Cortex of kidney (tissue), 1 donor: ENCODE measurements at places on chromosomes 11 and 22.

DNA sequence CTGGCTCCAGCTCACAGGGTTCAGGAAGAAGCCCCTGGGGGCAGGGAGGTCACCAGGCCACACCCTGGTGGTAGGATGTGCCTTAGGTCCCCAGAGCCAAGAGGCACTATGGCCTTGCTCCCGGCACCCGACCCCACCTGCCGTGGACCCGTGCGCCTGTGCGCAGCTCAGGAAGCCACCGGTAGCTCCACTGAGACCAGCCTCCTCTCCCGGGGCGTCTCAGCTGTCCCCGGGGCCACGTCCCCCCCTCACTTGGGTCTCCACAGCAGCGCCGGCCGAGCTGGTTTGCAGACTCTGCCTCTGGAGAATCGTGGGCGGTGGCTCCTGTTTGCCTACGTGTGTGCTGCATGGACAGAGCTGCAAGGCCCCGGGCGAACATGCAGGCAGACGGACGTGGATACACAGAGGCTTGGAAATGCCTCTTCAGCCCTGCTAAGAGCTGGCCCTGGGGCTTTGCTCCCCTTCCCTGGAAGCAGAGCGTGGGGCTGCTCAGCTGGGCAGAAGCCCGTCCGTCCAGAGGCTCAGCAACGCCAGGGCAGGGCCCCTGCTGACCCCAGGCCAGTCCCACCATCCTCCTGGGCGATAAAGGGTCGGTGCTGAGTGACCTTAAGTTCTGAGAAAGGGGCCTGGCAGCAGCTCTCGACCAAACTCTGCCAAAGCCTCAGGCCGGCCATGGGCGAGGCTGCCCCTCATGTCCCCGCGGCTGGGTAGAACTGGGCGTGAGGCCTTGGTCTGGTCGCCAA lies 15.3 kb upstream of the MUC5B start:
- DNase-seq = no peak

GRCh38 chr22:49668402-49668801 lies 159.3 kb downstream of the BRD1 start:
- no peak for DNase-seq

DNA sequence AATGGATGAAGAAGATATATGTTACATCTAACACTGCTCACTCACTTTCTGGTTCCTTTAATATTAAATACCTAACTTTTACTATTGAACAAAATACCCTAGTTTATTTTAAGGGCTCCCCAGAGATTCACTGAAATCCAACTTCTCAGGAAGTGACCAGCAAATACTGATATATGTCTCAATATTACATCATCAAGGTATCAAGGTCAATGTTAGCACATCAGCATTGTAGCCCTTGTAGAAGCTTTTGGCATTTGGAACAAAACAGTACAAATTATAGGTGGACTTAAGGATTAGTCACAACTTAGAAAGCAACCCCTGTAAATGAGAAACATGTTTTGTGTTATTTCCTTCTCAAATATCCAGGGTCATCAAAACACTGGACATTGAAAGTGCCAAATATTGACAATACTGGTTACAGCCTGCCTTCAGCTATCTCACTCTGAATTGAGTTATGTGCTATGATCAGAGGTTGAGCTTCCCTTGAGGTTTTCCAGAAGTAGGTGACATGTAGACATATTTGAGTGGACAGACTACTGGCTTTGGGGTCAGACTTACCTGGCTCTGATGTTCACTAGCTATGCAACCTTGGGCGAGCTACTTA lies 1.9 kb upstream of the ATL3 start:
- DNase-seq = no peak

DNA sequence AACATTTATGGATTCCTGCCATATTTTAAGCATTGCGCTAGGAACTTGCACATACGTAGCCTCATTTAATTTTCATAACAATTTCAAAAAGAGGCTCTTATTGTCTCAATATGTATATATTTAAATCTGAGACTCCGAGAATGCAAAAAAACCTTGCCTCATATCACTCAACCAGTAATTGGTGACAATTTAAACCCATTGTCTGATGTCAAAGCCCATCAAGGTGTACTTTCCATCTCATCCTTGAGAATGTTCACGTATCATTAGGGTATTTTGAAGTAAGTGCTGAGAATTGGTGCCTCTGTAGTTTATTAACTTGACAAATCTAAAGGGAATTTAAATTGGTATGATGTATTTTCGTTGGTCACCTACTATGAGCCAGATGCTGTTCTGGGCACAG lies 136.5 kb downstream of the FAM76B start:
- DNase-seq = no peak

DNA sequence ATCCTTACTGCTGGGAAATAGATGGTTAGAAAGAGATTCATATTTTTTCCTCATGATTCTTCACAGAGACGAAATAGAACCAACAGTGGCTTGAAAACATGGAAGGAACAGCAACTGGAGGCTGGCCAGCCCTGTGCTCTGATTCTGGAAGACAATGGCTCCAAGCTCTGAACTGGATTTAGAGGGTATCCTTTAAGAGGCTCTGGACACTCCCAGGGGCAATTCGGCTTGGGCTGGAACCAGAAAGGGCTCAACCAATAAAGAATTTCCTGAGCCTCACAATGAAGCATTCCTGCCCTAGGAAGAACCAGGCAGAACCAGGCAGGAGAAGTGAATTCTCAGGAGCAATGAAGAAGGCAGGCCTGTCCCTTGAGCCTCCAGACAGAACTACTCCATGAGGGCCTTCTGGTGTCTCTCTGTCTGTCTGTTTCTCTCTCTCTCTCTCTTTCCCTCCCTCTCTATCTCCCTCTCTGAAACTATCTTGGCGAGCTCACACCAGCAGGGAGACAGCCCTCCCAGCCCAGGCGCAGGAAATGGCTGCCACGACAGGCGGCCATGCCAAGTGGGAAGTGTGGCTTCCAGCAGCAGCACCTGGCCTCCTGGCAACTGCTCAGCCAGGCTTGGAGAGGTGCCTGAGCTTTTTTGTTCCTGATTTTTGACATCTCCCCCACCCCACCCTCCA lies 93.3 kb downstream of the RCN1 start:
- DNase-seq = no peak

DNA sequence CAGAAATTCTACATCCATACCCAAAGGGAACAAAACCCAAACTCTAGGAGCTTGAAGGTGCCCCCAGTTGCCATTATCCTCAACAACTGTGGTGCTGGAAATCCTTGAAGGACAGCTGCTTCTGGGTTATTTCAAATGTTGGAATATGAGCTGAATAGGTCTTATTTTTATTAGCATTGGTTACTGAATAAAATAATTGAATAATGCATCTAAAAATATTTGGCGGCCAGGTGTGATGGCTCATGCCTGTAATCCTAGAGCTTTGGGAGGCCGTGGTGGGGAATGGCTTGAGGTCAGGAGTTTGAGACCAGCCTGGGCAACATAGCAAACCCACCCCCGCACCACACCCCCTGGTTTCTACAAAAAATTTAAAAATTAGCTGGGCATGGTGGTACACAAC lies 10.9 kb downstream of the PAMR1 start:
- no peak for DNase-seq

GRCh38 chr11:67635231-67635521 lies 4.4 kb downstream of the TBX10 start:
- no peak for DNase-seq

DNA sequence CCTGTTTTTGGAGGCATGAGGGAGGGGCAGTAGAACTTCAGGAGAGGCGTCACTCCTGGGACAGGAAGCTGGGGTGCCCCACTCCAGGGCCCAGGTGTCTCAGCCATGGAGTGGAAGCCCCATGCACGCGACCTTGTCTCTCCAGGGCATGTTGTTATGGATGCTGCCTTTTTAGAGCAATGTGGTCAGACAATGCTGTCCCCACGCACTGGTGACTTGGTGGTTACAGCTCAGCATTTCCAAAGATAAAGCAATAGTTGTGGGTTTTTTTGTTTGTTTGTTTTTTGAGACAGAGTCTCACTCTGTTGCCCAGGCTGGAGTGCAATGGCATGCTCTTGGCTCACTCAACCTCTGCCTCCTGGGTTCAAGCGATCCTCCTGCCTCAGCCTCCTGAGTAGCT lies 22.3 kb downstream of the EIF4G2 start:
- no peak for DNase-seq

DNA sequence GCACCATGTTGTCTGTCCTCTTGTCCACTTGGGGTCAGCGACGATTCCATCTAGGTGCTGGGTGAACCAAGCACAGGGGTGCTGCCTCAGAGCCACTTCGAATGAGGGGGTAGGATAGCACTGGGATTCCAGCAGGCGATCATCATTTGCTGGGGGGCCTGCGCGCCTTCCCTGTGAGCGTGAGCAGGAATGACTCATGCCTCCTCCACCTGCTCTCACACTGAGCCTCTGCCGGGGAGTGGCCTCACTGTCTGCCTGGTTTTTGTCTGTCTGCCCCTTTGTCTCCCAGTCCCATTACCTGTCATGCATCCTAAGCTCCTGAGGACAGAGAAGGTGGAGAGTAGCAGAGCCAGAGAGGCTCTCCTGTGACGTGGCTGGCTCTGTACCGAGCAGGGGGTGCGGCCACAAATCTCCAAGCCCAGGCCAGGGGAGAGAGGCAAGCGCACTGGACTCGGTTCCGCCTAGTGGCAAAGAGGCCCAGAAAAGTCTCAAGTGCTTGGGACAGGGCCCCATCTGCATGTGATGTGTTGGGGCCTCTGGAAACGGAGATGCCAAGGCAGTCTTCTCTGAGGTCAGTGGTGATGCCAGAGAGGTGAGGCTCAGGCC lies 30.8 kb downstream of the RSPH14 start:
- no peak for DNase-seq

- DNase-seq = no peak
Measured at GRCh38 chr11:118321386-118322082, 17.0 kb downstream of the CD3E start.

DNA sequence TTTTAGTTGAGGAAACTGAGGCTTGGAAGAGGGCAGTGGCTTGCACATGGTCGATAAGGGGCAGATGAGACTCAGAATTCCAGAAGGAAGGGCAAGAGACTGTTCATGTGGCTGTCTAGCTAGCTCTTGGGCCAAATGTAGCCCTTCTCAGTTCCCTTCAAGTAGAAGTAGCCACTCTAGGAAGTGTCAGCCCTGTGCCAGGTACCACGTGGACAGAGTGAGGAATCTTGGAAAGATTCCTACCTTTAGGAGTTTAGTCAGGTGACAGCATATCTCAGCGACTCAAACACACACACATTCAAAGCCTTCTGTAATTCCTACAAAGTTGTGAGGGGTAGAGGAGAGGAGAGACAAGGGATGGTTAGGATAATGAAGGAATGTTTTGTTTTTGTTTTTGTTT lies 18.3 kb downstream of the PIK3IP1 start:
- no peak for DNase-seq

DNA sequence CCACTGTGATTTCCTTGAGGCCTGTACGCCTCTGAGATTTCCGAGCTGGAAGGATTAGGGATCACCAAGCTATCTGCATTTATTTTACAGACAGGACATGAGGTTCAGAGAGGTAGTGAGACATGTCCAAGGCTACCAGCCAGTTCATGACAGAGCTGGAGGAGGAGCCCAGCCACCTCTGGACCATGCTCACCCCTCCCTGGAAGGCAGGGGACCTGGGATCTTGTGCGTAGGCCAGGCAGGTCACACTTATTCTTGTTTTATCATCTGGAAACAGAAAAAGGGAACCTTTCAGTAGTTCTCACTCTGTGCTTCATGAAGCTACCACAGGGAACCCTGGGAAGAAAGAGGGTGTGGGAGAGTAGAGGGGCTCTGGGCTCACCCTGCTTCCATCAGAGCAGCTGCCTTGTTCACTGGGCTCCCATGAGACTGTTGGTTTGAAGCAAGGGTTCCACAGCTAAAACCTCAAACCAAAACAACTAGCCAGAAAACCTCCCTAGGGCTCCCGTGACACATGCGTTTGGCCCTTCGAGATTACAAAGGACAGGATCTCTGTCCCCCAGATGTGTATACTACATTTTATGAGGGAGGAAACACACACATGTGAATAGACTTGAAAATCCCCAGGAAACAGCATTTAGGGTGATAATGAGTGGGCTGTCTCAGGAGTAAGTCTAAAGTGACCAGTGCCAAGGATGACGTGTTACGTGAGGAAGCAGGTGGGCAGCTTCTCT lies 106.4 kb downstream of the DSCAML1 start:
- DNase-seq = no peak
